ENCODE measurements at places on chromosomes 6 and 20.

DNA sequence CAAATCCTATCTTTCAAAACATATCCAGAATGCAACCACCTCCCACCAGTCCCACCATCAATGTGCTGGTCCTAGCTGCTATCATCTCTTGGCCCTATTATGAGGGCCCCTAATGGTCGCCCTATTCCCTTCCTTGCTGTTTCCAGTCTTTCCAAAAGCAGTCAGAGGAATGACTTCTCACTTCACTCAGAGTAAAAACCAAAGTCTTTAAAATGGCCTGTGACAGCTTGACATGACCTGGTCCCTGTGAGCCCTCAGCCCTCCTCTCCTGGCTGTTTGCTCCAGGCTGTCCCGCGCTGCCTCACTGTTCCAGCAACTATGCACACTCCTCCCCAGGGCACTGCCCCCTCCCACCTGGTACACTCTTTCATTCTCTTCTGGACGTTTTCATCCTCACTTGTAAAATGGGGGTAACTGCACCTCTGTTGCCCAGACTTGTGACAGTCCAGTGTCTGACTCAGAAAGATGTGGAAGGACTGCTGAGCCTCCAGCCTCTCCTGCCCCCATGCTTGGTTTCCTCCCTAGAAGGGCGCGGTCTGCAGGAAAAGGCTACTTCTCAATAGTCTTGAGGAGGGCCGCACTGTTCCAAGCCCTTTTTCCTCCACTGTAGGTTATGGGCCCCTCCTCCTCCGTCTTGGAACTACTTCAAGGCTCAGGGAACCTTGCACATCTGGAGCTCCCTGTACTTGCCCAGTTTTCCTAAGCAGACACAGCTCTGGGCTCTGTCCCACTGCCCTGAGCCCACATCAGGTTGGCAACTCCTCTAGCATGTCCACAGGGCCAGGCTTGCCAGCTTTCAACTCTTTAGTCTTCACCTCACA lies 64.7 kb downstream of the MYH7B start:
- no peak for DNase-seq

DNA sequence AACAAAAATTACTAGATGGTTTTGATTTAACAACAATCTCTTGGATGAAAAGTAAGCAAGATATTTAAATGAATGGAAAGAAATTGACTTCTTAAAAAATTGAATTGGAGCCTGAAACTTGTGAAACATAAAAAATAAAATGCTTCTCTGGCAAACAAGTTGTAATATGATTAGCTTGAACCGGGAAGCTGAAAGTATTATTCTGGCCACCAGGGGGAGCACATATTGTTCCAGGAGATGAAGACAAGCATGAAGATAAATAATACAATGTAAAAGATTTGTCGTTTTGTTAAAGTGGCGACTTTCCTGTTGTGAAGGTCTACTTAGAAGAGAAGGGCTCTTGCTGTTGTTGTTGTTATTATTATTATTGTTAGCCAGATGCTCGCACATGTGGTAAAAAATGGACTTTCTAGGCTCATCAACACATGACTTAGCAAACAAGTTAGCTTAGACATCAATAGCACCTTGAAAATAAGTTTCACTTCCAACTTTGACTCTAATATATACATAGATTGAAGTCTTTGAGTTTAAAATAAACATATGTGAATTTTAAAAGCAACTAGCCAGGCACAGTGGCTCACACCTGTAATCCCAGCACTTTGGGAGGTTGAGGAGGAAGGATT lies 14.2 kb downstream of the PAX1 start:
- DNase-seq, result peak; percentile 23

- DNase-seq, result no peak
Observed at GRCh38 chr6:44704240-44705150, 317.0 kb downstream of the CDC5L start.

DNA sequence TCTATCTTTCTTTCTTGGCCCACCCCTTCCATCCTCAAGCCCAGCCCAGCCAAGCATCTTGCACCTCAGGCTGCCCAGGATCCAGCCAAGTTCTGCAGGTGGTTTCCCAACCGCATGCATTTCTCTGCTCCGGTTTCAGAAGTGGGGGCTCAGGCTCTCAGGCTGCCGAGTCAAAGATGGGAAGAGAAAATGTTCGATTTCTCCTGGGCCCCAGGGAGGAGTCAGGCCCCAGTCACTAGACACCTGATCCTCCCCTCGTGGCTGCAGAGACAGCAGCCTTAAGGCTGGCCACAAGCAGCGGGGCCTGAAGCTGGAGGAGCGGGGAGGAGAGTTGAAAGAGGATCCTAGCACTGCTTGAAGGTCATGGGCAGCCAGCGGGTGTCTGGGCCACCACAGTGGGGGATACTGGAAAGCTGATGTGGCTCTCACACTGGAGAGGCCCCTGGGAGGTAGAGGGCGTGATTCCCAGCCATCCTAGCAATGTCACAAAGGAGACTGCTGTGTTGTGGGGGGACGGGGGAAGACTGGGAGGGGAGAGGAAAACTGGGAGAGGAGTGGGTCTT lies 42.2 kb upstream of the ZFAND3 start:
- no peak for DNase-seq

DNA sequence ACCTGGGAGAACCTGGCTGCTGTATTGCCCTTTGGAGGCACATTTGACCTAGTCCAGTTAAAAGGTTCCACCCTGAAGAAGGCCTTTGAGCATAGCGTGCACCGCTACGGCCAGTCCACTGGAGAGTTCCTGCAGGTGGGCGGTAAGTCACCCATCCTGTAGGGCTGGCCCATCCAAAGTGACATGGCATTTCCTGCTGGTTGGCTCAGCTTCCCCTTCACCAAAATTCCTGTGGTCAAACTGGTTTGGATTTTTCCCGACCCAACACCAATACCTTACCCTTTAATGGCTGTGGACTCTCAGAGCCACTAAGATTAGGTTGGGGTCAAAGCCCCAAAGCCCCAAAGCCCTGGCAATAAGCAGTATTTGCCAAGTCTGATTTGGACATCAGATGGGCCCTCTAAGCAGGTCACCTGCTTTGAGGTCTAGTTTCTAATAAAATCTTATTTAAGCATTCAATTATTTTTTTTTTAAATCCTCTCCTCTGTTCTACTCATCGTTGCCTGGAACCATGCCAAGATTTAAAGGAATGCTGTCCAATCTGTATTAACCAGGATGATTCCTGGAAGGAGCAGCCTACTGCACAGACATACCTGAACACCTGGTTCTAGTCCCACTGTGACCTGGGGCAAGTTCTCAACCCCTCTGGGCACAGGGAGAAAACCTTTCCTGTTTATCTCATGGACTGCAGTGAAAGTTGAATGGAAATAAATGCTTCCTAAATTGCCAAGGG lies 40.8 kb downstream of the NT5E start:
- no peak for DNase-seq

GRCh38 chr20:50678169-50678898 lies 13.0 kb downstream of the RIPOR3 start:
- DNase-seq, result no peak

DNA sequence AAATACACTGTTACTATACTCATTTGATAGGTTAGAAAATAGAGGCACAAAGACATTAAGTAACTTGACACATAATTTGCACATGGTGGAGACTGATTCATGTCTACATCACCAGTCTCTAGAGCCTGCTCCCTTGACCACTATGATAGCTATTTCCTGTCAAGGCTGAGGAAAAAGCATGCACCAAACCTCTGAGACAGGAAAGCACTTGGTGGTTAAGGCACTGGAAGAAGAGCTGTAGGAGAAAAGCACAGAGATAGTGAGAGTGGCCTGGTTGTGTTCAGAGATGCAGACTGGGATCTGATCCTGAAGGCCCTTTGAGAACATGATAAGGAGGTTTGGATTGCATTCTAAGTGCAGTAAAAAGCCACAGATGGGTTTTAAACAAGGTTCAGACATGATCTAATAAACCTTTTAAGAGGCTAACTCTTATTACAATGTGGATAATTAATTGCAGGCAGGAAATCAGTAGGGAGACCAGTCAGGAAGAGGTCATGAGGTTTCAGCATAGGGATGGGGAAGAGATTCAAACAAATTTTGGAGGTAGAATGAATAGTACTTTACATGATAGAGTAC lies 168.9 kb downstream of the PHF3 start:
- peak; percentile 57 for DNase-seq

- DNase-seq, result peak; percentile 24
Observed at GRCh38 chr6:108492131-108492766, 68.5 kb upstream of the FOXO3 start.

GRCh38 chr6:88454658-88455057 lies 288.5 kb upstream of the CNR1 start:
- no peak for DNase-seq

- DNase-seq, result peak; percentile 95
Observed at GRCh38 chr6:52566853-52567279, 10.0 kb downstream of the TRAM2 start.

GRCh38 chr6:5078121-5078669 lies 6.9 kb upstream of the PPP1R3G start:
- DNase-seq, result no peak

DNA sequence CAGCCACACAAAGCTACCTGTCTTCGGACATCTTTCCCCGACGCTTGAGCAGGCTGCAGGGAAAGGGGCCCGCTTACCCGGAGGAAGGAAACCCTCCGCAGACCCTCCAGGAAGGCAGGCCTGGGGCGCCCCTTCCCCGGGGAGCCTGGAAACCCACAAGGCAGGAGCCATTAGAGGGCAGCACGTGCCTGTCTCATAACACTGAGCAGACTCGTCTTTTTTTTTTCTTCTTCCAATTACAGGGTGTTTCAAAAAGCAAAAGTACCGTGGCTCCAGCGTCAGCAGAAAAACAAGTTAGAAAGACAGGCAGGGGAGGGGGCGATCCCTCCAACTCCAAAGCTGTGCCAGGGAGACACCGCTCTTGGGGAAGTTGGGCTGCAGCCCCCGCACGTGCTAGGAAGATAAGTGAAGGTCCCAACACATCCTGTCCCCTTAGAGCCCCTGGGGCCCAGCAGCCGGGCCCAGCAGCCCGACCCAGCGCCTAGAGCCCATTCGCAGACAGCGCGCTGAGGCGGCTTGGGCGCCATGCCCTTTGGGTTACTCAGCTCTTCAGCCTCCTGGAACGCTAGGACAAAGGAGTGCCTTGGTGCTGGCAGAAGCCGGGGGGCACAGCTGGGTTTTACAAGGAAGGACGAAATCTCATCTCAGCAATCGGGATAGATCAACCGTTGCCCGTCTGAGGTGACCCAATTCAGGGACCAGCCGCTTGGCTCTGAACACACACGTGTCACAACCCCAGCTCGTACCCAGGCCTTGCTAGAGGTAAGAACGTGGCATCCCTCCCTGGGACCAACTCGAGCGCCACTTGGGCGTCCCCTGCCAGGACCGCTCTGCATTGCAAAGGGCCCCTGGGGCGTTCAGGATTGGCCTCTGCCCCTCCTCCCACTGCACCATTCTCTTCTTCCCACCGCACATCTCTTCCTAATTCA lies 136.3 kb downstream of the LY86 start:
- DNase-seq, result no peak

GRCh38 chr6:170437719-170438401 lies 115.2 kb downstream of the PSMB1 start:
- DNase-seq, result no peak

GRCh38 chr6:43604174-43604573 lies 24.9 kb downstream of the GTPBP2 start:
- peak; percentile 55 for DNase-seq

- DNase-seq, result no peak
Observed at GRCh38 chr20:63980317-63980805, 571 bp upstream of the PRPF6 start.

DNA sequence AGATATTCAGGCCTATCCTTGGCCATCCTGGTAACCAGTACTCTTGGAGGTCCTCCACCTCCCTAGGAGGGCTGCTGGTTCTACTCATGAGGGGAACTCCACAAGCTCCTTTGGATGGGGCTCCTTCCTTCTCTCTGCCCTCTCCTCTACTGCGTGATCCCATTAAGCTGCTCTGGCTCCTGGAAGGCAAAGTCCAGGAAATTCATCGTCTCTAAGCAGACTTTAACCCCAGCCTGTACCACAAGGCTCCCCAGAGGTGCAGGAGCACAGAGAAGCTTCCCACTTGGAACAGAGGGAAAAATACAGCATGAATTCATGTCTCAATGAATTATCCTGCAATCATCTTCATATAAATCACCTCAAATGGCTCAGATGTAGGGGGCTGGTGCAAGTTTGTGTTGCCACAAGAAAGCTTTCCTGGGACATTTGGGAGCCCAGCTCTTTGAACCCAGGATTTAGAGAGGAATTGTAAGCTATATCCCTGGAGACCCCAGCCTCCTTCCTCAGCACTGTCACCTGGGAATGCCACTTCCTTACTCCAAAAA lies 355.4 kb downstream of the CDC5L start:
- no peak for DNase-seq

DNA sequence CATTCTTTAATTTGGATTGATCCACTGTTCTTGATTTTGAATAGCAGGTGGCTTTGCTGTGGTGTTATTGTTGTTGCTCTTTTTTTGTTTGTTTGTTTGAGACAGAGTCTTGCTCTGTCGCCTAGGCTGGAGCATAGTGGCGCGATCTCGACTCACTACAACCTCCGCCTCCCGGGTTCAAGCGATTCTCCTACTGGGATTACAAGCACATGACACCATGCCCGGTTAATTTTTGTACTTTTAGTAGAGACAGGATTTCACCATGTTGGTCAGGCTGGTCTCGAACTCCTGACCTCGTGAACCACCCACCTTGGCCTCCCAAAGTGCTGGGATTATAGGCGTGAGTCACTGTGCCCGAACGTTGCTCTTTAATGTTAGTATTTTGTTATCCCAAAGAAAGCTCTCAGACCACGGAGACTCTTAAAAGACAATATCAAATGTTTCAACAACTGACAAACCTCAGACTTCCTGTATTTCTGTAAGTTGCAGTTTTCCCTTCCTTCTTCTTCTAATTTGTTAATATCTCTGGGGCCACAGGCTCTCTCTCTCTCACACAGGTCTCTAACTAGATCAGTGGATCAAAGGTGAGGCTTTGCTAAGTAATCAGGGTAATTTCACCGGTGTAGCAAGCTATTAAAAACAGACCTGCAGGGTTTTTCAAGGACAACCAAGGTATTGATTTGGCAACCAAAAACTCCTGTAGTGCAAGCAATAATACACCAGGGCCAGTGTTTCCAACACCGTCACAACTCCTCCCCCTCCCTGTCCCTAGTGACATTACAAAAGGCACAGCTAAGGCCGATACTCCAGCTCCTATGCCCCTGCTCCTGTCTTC lies 48.8 kb upstream of the ZNF217 start:
- DNase-seq, result no peak
